NCI-H1092 (cell line): ENCODE measurements at places on chromosomes 2 and 18.

GRCh38 chr2:190235101-190235500 lies 84.5 kb downstream of the HIBCH start:
- DNase-seq: no peak

DNA sequence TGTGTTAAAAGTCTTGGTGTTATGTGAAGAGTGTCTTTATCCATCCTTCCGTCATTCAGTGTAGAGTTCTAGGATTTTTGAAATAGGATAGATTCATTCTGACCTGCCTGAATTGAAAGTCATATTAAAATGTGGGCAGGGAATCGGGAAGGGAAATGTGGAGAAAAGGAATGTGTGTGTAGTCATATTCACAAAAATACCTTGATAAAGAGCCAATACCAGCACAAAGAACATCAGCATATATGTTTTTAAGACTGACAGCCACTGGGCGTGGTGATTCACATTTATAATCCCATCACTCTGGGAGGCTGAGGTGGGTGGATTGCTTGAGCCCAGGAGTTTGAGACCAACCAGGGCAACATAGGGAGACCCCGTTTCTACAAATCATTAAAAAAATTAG lies 188.1 kb downstream of the CAMKMT start:
- DNase-seq: no peak

DNA sequence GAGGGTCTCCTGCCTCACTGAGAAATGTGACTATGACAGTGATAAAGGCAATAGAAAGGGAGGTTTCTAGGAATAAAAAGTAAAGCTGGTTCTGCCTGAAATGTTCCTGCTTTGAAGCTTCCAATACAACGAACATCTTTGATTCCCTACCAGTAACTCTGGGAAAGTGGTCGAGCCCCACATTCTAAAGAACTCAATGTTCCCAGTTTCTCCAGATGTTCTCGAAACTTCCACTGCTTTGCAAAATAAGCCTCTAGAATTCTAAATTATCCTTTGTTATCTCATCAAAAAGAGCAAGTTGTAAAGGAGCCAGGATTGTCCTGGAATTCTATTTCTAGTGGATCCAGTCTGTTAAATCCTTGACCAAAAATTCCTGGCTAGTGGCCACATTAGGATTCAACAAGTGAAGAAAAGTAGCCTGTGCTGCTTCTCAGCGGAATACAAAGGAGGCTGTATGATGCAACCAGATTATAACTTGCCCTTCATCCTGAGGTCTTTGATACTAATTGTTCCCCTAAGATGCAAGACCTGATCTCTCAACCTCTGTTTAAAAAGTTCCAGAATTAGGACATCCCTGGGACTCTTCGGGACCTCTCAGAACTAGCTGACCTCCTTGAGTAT lies 8.4 kb downstream of the SCN7A start:
- DNase-seq: no peak

- DNase-seq: no peak
Measured at GRCh38 chr2:66526180-66526579, 91.3 kb downstream of the MEIS1 start.

- DNase-seq: no peak
Measured at GRCh38 chr2:61177727-61178549, 15.9 kb downstream of the C2orf74 start.

GRCh38 chr2:176122683-176123410 lies at the start of gene HOXD9:
Gene HOXD9, plus strand, starts transcription at chr2:176122719. Its CDS starts 50 bp downstream, at chr2:176122769.
- DNase-seq: peak; percentile 50

DNA sequence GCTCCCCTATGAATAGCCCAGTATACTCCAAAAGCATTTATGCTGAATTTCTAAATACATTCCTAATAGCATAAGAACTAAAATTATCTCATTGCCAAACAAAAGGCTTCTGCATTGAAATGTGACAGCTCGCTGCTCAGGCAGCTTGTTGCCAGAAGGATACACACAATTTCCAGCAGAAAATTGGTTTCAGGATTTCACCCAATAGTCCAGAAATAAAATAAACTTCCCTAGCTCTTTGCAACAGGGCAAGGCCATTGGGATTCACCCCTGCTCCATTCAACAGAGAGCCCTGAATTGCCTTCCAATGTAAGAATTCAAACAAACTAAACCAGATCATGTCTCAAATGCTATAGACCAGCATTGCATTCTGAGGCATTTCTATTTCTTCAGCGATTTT lies 70.7 kb downstream of the RBM43 start:
- no peak for DNase-seq

GRCh38 chr2:239042046-239042445 lies 194.2 kb downstream of the TWIST2 start:
- DNase-seq: no peak

GRCh38 chr2:174967691-174968260 lies 37.4 kb downstream of the CHN1 start:
- DNase-seq: no peak

DNA sequence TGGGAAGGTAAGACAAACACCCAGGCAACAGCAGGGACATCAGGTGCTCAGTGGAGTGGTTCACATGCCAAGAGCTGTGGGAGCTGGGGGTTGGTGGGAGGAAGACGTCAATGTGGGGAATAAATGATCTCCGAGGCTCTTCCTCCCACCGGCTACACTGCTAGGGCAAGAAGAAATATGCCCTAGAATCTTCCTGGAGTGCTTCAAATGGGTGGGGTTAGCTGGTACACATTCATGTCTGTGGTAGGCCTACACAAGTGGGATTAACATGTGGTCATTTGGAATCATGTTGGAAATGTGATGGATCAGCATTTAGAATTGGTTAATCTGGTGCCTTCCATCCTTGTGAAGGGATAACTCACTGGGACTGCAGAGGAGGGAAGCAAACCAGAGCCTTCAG lies 12.4 kb upstream of the ZFP36L2 start:
- DNase-seq: no peak

DNA sequence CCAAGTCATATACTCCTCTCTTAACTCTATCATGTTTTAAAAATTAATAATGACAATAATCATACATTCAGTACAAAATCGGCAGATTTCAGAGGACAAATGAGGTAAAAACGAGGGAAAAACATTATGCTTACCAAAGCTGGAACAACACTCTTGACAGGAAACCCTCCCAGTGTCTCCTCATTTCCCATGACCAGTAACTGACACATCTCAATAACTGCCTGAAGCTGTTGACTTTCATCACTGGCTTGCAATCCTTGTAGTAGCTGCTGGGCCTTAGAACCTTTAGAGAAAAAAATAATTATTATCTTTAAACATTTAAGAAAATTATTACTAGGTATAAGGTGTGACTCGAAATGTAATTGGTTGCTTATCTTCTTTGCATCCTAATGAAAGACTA lies 103.6 kb downstream of the TRIP12 start:
- DNase-seq: no peak

DNA sequence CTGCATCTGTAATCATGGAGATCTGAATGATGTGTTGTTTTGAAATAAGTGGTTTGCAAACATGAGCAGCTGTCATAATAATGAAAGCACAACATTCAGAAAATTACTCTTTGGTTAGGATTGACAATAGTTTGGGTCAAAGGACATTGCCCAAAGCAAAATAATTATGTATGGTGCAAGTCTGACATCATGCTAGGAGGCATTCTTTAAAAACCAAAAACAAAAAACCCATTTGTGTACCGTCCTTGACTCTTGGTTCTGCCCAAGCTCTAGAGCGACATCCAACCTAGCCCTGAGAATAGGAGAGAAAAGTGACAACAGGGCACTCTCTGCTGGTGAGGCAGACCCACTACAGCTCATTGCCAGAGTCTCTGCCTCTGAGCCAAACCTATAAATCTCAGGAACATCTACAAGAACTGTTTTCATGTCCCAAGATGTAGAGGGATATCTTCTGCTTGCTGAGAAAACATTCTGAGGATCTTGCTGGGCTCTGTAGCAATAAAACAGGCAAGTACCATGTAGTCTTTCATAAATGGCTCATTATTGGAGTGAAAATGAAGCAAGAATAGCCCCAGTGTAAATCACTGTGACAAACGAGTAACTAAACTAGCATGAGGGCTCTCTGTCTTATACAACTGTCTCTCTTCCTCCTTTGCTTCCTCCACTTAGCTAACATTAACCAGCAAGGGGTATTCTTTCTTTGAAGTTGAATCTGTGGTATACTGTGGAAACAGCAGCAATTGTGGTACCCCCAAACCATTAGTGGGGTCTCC lies 266.8 kb upstream of the CXCR4 start:
- peak; percentile 30 for DNase-seq

GRCh38 chr2:202040079-202040844 lies 6.6 kb downstream of the FZD7 start:
- no peak for DNase-seq
